Endothelial cell (in vitro differentiated cells): ENCODE measurements at places on chromosomes 12 and 14. TPM values are rescaled to one million over a fixed set of nuclear protein-coding genes. Genes with fewer than 3 reads are reported as not detected.

PPP1R36 gene
- 2.1 TPM for total RNA-seq

DNA sequence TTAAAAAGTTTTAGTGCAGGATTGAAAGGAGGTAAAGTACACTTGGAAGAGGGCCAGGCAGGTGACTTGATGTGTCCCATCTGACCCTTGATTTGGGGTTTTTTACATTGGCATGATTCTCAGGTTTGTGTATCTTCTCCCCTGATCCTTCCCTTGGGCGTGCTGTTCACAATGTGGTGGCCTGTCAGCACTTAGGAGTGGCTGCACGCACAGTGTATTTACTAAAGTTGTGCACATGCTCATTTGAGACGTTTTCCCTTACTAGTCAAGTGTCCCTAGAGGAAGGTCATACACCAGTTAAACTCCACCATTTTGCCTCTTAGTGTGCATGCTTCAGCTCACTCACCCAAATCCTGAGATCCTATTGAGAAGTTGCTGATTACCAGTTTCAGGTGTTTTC lies 145.7 kb upstream of the PLEKHA5 start:
- DNase-seq: no peak

- no peak for DNase-seq
These were observed 15.7 kb upstream of the FBRSL1 start for GRCh38 chr12:132474237-132474741.

LRTM2 gene
- total RNA-seq: not detected

- no peak for DNase-seq
These were observed 34.9 kb downstream of the TRMT5 start for GRCh38 chr14:60945984-60946383.

NDUFA12 gene
- total RNA-seq: 96.5 TPM

DNA sequence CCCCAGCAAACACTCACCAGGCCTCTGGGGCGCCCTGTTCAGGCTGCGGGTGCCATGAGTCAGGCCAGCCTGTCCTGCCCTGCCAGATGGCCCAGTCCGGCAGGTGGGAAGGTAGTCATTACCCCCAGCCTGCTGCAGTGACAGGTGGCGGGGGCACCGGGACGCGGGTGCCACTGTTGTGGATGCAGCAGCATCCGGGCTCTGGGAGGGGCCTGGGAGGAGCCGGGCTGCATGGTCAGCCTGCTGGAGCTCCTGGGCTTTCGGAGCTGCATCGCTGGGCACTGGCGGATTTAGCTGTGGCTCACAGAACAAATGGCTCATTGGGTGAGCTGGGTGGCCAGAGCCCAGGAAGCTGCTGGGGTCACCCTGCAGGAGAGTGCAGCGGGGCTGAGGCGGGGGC lies 13.5 kb downstream of the CEP170B start:
- DNase-seq: no peak

DNA sequence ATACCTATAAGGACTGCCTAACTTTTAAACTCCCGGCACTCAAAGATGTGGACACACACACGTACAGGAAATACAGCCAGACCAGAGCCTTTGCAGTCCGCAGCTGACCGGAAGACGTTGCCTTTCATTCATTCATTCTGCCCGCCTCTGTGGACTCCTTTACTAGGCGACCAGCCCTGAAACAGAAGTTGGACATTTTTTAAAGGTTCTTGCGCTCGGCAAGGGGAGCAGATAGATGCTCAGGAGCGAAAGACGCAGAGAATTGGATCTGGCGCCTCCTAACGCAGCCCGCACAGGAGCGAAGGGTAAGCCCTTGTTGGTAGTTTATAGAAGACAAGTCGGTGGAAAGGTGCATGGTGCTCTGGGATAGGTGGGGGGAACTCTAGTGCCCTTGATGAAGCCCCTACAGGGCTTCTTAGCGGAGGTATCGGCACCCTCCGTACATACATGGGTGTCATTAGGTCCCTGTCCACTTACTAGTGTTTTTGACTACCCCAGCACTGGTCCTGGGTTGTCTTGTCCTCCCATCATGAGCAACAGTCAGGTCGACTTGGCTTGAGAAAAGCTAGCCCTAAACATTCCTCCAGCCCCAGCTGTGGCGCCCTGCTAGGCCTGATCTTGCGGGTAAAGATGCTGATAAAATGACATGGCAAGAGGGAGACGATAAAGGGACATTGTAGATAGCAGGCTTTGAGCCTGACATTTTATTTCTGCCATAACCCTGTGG lies at the start of gene KDM2B:
Gene KDM2B, minus strand, starts transcription at position 65 of the 727 bp plus-strand sequence. CDS start 112 bp downstream, outside the sequence.
- DNase-seq: peak; percentile 43

DNA sequence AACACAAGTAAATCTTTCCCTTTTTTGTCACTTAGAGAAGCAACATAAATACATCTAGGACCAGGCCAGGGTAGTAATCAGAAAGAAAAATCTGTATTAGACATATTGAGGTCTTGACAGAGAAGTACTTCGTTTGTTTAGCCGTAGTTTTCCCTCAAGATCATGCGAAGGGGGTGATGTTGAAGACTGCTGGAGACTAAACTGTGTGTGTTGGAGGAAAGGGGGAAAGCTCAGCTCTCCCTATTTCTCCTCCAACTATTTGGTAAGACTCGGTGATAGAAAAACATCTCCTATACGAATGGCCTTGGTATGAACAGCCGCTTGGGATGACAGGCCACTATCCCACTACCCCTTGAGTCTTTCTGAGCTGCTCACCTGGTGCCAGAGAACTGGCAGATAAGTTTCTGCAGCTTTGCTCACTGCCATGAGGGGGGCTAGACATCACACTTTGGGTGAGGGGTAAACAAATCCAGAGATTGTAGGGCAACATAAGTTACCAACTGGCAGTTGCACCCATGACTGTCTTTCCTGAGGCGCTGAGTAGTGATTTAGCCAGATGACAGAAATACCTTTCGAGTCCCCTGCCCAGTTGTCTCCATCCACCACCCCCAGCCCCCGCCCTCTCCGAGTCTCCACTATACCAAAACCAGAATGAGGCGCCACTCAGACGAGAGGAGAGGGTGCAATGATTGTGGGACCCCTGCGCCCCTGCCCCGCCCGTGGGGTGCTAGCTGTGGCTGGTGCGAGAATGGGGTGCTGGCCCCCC lies 685 bp downstream of the VAMP1 start:
- no peak for DNase-seq

BDKRB2 gene
- total RNA-seq: 0.15 TPM

- no peak for DNase-seq
These were observed 657.5 kb upstream of the TBX3 start for GRCh38 chr12:115341442-115341841.

SERPINA10 gene
- not detected for total RNA-seq

DNA sequence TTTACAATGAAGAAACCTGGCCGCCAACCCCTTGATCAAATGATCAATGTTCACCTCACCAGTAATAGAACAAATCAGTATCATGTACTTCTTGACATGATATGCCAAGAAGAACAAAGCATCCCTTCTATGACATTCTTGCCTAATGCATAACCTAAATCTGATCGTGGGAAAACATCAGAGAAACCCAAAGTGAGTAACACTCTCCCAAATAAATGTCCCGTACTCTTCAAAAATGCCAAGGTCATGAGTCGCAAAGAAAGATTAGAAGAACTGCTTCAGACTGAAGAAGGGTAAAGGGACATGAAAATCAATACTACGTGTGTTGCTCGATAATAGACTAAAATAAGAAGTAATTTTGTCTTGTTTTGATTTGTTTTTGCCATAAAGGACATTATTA lies 11.4 kb upstream of the SLC25A3 start:
- no peak for DNase-seq

GRCh38 chr12:26031827-26032226 lies 73.3 kb downstream of the RASSF8 start:
- no peak for DNase-seq

- DNase-seq: no peak
These were observed 264.6 kb downstream of the PAWR start for GRCh38 chr12:79426121-79426520.

- DNase-seq: no peak
These were observed 174.1 kb upstream of the PRICKLE1 start for GRCh38 chr12:42763682-42764081.

FSCB gene
- not detected for total RNA-seq

GRCh38 chr14:85195872-85196477 lies 334.0 kb upstream of the FLRT2 start:
- DNase-seq: no peak

DNA sequence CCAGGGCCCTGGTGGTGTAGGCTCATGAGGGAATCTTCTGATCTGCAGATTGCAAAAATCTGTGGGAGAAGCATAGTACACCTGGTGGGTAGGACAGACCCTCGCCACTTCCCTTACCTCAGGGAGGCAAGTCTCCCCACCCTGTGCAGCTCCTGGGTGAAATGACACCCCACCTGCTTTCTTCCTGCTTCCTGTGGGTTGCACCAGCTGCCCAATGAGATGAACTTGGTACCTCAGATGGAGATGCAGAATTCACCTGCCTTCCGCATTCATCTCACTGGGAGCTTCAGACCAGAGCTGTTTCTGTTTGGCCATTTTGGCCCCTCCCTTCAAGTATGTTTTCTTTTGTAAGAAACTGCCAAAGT lies 4.7 kb downstream of the CLEC2D start:
- no peak for DNase-seq

RDH16 gene
- total RNA-seq: 0.82 TPM

GRCh38 chr12:26211331-26211730 lies 16.0 kb downstream of the SSPN start:
- no peak for DNase-seq

DNA sequence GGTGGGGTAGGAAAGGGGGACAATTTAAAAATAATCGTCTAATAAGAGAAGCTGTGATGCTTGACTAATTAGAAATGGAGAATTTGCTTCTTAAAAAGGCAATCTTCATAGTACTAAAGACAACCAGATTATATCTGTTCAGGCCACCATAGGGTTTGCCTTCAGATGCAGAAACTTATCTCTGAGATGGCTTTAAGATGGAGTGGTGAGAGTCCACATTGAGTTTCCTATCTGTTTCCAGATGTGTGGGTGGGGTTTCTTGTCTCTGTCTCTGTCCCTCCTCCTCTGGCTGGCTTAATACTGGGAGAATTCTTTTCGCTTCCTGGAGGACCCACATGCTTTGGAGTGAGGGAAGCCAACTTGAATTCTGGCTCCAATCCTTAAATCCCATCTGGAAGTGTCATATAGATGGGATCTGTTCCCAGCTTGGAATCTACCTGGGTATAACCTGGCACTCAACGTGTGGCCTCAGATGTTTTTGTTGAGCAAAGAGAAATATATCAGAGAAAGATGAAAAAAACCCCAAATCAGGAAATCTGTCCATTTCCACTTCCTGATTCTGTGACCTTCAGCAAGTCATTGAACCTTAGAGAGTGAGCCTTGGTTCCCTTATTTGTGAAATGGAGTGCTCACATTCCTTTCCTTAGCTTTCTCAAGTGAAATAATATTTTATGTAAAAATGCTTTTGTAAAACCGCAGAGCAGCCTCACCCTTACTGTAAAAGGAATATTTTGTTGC lies 66.4 kb downstream of the CHST11 start:
- DNase-seq: no peak

- no peak for DNase-seq
These were observed 238.3 kb upstream of the OR4E1 start for GRCh38 chr14:21911877-21912276.

KLHL28 gene
- 14.3 TPM for total RNA-seq

DNA sequence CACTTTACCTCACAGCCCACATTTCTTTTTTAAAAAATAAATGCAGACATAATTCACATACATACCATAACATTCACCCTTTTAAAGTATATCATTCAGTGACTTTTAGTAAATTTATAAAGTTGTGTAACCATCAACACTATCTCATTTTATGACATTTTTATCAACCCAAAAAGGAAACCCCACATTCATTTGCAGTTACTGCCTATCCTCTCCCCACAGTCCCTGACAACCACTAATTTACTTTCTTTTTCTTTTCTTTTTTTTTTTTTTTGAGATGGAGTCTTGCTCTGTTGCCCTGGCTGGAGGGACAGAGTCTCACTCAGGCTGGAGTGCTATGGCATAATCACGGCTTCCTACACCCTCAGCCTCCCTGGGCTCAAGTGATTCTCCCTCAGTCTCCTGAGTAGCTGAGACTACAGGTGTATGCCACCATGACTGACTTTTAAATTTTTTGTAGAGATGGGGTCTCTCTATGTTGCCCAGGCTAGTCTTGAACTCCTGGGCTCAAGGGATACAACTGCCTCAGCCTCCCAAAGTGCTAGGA lies 1.5 kb upstream of the EP400 start:
- no peak for DNase-seq

DNA sequence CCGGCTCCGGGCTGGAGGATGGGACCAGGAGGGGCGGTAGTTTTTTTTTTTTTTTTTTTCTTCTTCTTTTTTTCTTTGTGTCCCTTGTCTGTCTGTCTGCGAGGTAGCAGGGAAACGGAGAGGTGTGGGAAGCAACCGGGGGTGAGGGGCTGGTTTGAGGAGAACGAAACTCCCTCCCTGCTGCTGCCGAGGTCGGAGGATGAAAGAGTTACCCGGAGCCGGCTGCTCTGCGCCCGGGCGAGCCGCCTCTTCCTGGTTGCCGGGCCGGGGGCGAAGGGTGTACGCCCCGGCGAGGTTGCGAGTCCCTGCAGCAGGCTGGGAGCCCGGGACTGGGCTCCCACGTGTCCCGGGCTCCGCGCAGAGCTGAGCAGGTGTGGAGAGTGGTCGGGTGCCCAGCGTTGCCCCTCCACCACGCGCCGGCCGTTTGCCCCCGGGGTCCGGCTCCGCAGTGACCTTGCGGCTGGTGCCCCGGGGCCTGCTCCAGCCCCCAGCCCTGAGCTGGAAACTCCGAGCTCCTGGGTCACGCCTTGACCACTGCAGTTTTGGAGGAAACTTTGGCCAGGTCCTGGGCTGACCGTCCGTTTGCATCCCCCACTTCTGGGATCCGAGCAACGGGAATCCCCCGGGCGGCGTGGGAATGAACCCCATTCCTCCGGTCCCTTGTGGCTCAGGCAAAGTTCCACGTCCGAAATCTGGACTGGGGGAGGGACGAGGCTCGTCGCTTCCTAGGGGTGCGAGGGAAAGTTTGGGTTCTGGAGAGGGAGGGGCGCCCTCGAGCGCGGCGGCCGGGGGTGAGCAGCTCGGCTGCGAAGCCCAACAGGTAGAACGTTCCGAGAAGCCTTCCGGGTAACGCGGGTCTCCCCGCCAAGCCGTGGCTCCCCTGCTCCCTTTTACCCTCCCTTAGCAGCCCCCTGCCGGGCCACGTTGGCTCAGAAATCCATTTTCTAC lies 1.3 kb downstream of the CHST11 start:
- peak; percentile 33 for DNase-seq
